Fibroblast of the aortic adventitia (primary cell): ENCODE measurements at places on chromosomes 16 and 17. TPM values are rescaled to one million over a fixed set of nuclear protein-coding genes. Genes with fewer than 3 reads are reported as not detected.

DNA sequence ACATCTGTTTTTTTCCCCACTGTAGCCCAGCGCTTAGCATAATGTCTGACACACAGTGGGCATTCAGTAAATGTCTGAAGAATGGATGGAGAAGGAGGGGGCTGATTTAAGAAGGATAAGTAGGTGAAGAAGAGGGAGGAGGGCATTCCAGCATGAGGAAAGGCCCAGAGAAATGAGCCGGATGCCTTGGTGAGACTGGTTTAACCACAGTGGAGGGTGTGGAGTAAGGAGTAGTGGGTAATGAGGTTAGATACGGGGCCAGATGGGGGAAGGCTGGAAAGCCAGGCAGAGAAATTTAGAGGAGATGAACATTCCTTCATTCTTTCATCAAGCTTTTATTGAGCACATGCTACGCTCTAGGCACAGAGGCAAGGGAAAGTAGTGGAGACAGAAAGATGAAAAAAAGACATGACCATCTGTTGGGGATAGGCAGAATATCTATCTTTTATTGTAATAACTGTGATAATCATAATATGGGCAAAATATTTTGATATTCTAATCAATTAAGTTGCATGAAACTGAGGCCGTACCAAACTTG lies 43.7 kb upstream of the NFAT5 start:
- DNase-seq = no peak

DNA sequence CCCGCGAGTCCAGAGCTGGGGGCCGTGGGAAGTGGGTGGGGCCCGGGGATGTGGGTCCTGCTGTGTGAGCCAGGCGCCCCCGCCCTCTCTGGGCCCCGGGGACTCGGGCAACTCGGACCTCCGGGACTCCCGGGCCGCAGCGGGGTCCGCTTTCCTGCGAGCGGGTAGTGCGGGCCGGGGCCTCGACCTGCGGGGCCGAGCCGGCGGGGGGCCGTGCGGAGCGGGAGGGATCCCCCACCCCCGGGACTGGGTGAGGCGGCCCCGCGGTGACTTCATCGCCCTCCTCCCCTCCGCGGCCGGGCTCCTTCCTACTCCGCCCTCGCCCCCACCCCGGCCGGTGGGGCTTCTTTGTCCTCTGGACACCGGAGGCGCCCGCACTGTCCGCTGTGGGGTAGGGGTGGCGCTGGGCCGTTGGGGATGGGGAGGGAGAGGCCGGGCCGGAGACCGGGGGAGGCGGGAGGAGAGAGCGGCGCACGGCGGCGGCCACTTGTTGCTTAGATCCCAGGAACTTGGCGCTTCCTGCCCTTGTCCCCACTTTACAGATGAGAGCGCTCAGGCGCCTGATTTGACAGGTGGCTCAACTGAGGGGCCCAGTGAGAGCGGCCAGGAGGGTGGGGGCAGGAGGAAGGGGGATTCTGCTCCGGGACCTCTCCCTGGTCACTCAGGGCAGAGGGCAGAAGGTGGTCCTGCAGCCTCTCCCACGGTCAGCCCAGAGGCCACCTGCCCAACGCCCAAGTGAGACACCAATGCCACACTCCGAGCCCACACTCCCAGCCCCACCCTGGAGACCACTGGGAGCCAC lies 874 bp downstream of the CMTM3 start:
- peak; percentile 12 for DNase-seq

The PPY gene
- not detected in 2 replicates for total RNA-seq

The SOST gene
- 0.09 TPM in 1 of 2 replicates, not detected in the other for total RNA-seq

The KRT36 gene
- not detected in 2 replicates for total RNA-seq

The KIF2B gene
- total RNA-seq = not detected in 2 replicates

The ENPP7 gene
- not detected in 2 replicates for total RNA-seq
